SK-N-SH treated with all-trans-retinoic acid at 6 μM for 48 hours (cell line): ENCODE measurements at places on chromosomes 1 and 21.
A peak's percentile ranks its signal among the peaks of the same experiment; 100 is the strongest.

DNA sequence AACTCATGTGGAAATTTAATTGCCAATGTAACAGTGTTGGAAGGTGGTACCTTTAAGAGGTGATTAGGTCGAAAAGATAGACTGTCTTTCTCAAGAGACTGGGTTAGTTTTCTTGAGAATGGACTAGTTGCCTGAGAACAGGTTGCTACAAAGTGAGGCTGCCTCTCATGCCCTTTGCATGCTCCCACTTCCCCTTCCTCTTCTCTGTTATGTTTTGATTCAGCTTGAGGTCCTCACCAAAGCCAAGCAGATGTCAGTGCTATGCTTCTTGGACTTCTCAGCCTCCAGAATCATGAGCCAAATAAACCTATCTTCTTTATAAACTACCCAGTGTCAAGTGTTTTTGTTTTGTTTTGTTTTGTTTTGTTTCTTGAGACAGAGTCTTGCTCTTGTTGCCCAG lies 187.0 kb upstream of the RUNX1 start:
- no peak for ATAC-seq

- ATAC-seq: no peak
These were observed 20.2 kb upstream of the LRRC47 start for GRCh38 chr1:3816331-3817137.

DNA sequence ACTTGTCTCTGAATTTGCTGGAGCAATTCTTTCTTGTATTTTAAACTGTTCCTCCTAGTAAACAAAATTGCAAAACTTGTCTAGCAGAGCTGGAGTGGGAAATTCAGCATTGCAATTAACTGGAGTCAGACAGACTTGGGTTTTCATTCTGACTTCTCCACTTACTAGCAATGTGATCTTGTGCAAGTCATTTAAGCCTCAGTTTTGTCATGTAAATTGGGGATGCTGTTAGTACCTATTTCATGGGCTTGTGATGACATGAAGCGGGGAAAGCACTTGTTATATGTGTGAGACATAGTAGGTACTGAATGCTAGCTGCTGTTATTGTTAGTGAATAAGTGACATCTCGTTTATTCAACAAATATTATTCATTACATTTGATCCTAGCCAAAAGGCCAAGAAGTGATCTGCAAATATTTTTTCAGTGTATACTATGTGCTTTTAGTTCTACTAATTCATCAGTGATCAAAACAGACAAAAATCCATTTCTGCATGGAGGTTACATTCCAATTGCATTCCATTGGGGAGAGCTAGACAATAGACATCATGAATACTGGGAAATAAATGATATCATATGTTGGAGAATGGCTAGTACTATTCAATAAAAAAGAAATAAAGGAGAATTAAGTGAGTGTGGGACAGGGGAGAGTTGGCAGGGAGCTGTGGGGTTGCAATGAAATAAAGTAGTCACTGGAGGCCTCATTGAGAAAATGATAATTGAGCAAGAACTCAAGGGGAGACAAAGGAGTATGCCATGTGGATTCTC lies 47.1 kb downstream of the CACHD1 start:
- peak; percentile 68 for ATAC-seq

- ATAC-seq: no peak
These were observed 19.8 kb downstream of the PTBP2 start for GRCh38 chr1:96741335-96741734.

DNA sequence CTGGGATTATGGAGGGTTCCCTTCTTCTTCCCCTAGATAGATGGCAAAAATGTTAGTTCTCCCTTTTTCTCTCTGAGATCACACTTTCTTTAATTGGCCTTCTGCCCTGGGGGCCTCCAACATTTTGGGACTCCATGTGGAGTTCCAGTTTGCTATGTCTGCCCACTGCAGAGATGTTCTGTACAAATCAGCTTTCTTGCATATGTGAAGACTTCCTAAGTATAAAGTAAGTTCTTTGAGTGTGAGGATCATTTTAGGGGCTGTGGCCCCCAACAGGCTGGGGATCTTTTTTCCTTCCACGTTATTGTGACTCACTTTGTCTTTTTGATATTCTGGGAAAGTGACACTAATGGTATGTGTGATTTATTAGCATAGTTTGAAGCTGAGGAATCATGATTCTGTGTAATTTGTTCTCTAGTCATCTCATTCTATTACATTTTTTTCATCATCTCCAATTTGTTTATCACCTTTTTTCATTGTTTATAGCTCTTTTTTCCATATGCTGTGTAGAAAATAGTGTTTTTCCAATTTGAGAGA lies 48.2 kb downstream of the HHAT start:
- peak; percentile 8 for ATAC-seq

- ATAC-seq: peak; percentile 90
These were observed 8.7 kb upstream of the LGR6 start for GRCh38 chr1:202184750-202185460.
